Astrocyte of the hippocampus (primary cell): ENCODE measurements at places on chromosomes 16 and 17.

- DNase-seq, result no peak
These were observed 42.7 kb downstream of the UBN1 start for GRCh38 chr16:4890026-4890425.

GRCh38 chr17:14552306-14552705 lies 251.4 kb downstream of the HS3ST3B1 start:
- DNase-seq, result no peak

- no peak for DNase-seq
These were observed 122.6 kb downstream of the USP22 start for GRCh38 chr17:20920095-20920814.

- DNase-seq, result no peak
These were observed 99.7 kb upstream of the HAS3 start for GRCh38 chr16:69005641-69006355.

GRCh38 chr16:12470311-12471229 lies 333.1 kb downstream of the CPPED1 start:
- peak; percentile 84 for DNase-seq

DNA sequence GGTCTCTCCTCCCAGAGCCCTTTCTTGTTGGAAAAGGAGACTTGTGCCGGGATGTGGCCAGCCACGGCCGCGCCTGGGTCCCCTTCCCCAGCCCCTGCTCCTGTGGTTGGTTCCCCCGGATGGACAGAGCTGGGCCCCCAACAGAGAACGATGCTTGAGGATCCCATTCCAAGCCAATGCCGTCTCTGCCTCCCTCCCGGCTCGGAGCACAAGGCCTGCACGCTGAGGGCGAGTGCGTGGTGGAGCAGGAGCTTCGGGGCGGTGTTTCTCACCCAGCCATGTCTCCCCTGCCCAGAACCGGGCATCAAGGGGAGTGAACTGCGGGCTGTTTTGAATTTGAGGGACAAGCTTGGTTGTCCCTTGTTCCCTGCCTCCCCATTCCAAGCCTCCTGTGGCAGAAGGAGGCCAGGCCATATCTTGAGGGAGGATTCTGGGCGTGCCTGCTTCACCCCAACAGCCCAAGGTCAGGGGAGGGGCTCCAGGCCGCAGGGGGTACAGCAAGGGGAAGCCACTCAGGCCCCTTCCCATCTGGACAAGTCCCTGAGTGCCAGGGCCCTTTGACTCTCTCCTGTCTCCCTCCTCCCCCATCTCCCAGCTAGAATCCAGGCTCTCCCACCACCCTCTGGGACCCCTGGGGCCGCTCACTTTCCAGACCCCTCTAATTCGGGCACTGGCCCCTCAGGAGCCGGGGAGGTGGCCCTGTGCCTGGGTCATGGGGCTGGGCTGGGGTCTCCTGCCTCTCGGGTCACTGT lies 43.6 kb downstream of the SOCS3 start:
- DNase-seq, result no peak

GRCh38 chr17:43378766-43379165 lies 20.0 kb upstream of the ARL4D start:
- no peak for DNase-seq

GRCh38 chr17:1164935-1165556 lies 14.7 kb downstream of the ABR start:
- no peak for DNase-seq

GRCh38 chr16:30070490-30070889 lies 4.9 kb downstream of the ALDOA start:
- DNase-seq, result no peak

DNA sequence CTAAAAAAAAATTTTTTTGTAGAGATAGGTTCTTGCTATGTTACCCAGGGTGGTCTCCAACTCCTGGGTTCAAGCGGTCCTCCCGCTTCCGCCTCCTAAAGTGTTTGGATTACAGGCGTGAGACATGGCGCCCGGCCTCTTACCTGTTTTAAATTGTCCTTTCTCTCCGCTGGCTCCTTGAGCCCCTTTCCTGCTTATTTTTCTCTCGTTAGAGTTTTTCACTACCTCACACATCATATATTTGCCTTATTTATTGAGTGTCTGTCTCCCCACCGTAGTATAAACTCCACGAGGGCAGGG lies 760 bp upstream of the SEC14L5 start:
- no peak for DNase-seq

- peak; percentile 75 for DNase-seq
These were observed 14.1 kb downstream of the KRT39 start for GRCh38 chr17:40952661-40953060.

GRCh38 chr17:56269556-56270389 lies 116.5 kb downstream of the ANKFN1 start:
- no peak for DNase-seq

DNA sequence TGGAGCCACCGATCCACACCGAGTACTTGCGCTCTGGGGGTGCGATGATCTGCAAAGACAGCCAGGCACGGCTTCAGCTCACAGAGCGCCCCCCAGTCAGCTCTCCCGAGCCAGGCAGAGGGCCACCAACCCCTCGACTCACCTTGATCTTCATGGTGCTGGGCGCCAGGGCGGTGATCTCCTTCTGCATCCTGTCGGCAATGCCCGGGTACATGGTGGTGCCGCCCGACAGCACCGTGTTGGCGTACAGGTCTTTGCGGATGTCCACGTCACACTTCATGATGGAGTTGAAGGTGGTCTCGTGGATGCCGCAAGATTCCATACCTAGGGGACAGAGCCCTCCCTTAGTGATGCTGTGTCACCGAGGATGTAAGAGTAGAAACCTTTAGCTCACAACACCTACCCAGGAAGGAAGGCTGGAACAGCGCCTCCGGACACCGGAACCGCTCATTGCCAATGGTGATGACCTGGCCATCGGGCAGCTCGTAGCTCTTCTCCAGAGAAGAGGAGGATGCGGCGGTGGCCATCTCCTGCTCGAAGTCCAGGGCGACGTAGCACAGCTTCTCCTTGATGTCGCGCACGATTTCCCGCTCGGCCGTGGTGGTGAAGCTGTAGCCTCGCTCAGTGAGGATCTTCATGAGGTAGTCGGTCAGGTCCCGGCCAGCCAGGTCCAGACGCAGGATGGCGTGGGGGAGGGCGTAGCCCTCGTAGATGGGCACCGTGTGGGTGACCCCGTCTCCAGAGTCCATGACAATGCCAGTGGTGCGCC lies 1.6 kb downstream of the ACTG1 start:
- DNase-seq, result peak; percentile 69

GRCh38 chr17:43356999-43357398 lies 41.8 kb upstream of the ARL4D start:
- peak; percentile 82 for DNase-seq

GRCh38 chr16:12758031-12758669 lies 45.5 kb downstream of the CPPED1 start:
- DNase-seq, result peak; percentile 37

GRCh38 chr17:82126556-82127314 lies 28.7 kb upstream of the FASN start:
- no peak for DNase-seq

GRCh38 chr16:54462151-54462651 lies 175.6 kb upstream of the IRX3 start:
- peak; percentile 69 for DNase-seq

DNA sequence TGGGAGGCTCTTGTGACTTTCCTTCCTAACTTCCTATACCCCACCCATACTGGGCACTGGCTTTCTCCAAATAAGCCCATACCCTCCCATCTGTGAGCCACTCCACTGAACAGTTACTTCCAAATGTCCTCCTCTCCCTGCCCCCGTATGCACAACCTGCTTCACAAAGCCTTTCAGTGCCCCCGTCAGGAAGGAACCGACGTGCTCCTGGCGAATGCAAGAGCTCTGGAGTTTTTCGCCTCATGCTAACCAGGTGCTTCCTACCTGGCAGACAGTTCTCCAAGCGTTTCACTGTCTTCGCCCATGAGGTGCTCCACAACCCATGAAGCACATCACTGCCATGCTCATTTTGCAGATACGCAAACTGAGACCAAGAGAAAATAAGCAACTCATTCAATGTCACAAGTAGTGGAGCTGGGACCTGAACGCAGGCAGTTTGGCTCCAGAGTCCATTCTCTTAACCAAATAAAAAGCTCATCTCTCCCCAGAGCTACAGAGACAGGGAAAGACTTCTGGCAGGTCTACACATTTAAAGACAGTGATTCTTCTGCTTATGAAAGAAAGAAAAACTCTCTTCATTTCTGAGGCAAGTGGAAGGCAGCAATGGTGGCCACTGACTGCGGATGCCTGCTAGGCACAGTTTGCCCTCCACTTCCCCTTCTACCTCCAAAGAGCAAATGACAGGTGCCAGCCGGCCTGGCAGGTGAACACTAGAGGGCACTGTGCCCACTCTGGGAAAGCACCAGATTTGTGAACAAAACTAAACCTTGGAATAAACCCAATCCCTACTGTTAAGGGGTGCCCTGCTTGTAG lies 23.8 kb downstream of the SPHK1 start:
- peak; percentile 75 for DNase-seq

- DNase-seq, result peak; percentile 59
These were observed 2.1 kb downstream of the CFAP20 start for GRCh38 chr16:58127033-58127556.

GRCh38 chr16:87653234-87653633 lies 50.9 kb downstream of the JPH3 start:
- DNase-seq, result peak; percentile 23

DNA sequence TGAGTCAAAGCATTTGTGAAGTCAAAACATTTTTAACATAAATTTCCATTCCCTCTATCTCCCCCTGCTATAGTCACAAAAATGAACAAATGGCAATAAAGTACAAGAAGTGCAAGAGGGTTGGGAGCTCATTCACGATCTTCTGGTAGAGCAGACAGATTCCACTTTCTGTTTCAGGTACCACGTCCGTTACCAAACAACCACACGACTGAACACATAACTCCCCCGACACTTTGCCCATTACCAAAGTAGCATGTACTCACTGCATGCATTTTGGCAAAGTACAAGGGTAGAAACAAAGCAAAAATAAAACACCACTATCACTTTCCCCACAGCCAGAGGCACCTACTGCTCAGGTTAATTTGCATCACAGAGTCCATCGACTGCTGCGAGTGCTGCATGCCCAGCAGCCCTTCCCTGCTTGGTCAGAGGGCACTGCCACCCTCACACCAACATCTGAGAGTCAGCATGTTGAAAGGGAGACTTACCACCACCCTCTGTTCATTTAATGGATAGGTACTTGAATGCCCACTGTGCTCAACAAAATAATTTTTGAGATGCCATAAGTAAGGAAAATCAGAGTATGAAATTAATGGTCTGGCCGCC lies 150.3 kb upstream of the AXIN2 start:
- no peak for DNase-seq

GRCh38 chr16:17362183-17362582 lies 108.6 kb downstream of the XYLT1 start:
- no peak for DNase-seq

DNA sequence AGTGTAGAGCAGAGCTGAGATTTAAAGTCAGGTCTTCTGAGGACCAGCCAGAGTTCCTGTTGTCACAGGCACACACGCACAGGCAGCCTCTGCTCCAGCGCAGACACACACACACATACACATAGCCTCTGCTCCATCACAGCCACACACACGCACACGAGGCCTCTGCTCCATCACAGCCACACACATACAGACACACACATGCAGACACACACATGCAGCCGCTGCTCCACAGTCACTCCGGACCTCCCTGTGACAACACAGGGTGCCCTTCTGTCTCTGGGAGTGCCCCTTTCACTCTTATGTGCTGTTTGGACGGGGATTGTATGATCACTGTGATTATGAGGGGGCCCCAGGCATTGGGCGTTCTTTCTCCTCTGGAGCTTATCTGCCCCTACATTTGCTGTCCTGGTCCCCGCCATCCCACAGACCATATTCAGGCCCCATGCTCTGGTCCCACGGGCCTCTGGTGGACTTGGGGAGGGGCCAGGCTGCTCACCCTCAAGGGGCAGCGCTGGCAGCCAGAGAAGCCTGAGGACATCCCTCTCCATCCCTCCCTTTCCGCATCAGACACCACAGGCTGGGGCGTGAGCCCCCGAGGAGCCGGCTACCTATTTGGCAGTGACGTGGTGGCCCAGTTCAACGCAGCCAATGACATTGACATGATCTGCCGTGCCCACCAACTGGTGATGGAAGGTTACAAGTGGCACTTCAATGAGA lies 7.5 kb downstream of the TBX6 start:
- DNase-seq, result no peak

GRCh38 chr16:72569677-72570076 lies 397.7 kb upstream of the PMFBP1 start:
- no peak for DNase-seq

- DNase-seq, result no peak
These were observed 664.5 kb downstream of the WWOX start for GRCh38 chr16:78763821-78764440.

DNA sequence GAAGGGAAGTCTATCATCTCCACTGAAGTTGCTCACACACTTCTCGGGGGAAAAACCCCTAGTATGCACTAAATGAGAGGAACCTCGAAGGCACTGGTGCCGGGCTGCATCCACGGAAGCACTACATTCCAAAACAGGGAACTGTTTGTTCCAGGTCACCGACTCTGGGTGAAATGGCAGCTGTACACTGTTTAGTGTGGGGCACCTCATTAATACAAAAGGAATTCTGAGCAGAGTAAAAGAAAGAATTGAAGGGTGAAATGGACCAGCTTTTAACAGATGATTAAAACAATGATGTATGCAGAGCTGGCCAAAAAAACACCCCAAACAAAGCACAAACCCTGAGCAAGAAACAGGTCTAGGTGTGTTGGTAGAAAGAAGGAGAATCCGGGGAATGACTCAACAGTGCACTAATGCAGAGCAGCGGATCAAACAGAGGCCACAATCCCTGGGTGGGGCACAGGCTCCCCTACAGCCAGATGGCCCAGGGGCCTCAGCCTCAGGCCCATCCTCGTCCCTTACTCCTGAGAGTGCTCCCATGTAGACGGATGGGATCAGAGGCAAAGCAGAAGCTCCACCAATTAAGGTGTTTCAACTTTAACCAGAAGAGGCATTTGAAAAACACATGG lies 161.5 kb downstream of the ZFHX3 start:
- no peak for DNase-seq

GRCh38 chr17:78781104-78781892 lies 775 bp downstream of the CYTH1 start:
- peak; percentile 63 for DNase-seq

DNA sequence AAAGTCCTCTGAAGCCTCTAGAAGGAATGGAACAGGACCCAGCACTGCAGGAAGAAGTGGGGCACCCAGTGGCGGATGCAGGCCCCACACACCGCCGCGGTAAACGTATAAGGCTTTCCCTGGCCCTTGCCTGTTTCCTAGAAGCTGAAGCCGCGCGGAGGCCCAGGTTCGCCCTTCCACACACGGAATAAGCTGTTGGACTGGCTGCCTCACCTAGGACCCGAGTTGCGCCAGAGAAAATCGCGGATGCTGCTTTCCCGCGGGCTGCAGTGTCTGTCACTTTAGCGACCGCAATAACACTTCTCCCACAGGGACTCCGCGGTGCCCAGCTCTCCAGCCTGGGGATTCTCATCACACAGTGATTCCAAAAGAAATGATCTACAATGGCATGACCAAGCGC lies 1736.9 kb downstream of the TP53TG3F start:
- DNase-seq, result no peak

DNA sequence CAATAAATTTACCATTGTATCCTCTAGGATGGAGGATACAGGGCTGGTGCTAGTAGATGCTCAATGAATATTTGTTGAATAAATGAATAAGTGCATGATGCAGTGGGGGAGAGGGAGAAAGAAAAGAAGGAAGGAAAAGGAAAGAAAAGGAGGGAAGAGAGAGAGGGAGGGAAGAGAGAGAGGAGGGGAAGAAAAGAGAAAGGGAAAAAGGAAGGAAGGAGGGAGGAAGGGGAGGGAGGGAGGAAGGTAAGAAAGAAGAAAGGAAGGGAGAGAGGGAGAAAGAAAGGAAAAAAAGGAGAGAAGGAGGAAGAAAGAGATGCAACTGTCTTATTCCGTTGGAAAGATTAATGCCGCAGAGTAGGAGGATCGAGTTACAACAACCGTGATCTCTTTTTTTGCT lies 30.4 kb downstream of the HSBP1 start:
- no peak for DNase-seq
